Inflammatory macrophage treated with lipopolysaccharide for 1 hour (primary cell): ENCODE measurements at places on chromosomes 5 and 9.

DNA sequence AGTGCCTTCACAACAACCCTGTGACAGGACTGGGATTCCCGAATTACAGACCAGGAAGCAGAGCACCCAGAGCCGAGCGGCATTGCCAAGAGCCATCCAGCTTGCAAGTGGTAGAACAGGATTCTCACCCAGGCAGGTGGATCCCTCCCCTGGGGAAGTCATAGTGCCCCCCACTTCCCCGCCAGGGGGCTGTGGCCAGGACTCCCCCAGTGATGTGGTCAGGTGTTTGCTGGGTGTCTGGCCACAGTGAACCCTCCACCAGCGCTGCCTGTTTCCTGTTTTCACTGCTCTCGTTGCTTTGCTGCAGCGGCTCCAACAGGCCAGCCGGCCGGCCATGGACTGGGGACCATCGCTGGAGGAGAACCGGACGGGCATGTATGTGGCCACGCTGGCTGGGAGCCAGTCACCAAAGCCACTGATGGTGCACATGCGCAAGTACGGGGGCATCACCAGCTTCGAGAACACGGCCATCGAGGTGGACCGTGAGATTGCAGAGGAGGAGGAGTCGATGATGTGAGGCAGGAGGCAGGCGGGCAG is 19.3 kb downstream of the SLC6A7 start:
- DNase-seq = peak; percentile 93

- DNase-seq = no peak
These were observed 141.4 kb downstream of the EBF1 start for GRCh38 chr5:158958021-158958994.

DNA sequence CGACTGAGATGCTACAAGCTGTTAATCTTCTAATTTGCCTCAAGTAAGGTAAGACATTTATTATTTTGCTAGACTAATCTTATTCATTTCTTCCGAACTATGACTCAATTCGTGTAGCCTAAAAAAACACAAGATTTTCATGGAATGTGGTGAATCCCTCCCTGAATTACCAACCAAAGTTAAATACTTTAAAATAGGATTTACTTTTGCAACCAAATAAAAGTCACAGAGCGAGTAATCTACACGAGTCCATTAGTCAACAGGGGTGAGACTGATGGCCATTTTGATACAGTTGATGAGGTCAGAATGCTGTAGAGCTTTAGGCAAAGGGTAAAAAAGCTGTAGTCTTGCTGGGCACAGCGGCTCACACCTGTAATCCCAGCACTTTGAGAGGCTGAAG is 13.1 kb upstream of the BNC2 start:
- DNase-seq = no peak

DNA sequence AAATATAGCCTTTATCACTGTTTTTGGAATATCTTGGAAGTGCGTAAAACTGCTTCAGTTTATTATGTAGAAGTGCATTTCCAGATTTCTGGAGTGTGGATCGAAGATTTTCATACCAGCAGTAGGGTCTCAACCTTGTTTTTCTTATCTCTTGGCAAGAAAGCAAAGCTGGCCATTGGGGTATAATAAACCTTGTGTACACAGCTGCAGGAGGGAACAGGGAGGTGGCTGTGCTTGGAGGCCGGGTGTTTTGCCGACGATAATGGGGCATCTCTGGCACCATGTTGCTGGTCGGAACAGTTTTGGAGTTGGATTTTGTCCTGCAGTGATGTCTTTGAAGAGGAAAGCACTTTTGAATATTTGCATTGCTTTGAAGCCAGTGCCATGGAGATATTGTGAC is 308.8 kb upstream of the DMRT1 start:
- DNase-seq = no peak

DNA sequence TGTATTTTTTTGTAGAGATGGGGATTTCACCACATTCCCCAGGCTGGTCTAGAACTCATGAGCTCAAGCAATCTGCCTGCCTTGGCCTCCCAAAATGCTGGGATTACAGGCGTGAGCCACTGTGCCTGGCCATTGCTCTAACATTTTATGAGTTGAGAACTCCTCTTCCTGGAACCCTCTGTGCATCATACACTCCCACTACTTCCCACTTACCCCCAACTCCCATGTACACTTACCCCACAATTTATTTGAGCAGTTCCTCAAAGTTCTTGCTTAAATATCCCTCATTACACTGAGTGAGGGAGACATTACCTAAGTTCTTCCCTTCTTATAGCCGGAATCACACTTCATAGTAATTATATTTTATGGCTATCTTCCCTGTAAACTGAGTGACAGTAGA is 42.9 kb upstream of the GALNT10 start:
- peak; percentile 26 for DNase-seq

- DNase-seq = peak; percentile 74
These were observed 106.0 kb downstream of the PHF2 start for GRCh38 chr9:93682155-93682968.

GRCh38 chr5:44001675-44002380 is 387.4 kb downstream of the FGF10 start:
- DNase-seq = no peak

DNA sequence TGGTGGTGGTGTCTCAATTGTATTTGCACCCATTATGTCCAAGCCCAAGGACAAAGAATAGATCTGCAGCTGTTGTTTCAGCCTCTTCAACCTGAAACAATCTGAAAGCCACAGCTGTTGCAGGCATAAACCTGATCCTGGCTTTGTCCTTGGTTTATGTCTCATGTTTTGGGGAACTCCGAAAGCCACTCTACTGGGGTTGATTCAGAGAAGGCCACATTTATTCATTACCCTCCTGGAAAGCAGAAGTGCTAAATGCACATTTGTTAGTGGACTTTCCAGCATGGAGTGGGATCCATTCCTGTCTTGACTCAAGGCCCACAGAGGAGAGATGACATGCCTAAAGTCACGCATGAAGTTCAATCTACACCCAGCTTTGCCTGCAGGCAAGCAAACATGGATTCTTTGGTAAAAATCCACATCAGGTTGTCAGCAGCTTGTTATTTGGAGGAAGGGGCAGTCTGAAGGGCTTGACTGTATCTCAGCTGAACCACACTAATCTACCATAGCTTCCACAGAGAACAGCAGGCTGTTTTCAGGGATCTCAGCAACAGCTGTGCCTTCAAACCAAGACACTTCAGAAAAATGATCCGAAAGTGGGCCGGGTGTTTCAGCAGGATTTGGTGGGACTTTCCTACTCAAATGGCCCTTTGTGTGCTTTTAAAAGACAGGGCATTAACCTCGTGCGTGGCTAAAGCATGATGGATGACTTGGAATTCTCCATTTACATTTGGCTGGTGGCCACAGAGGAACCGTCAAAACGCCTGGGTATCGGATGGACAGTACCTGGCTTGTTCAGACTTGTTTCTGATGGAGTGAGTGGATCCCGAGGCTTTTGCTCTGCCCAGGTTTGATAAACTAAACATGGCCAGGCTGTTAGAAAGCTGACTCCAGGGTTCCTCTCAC is 36.2 kb upstream of the ADAM19 start:
- peak; percentile 92 for DNase-seq
